G401 (cell line): ENCODE measurements at places on chromosomes 5 and 9. TPM values are rescaled to one million over a fixed set of nuclear protein-coding genes. Genes with fewer than 3 reads are reported as not detected.

Gene HNRNPH1
- 55.8 and 108 TPM in 2 replicates for total RNA-seq

Gene KLHL3
- 0.86 and 1.2 TPM in 2 replicates for total RNA-seq

Gene MARCOL
- total RNA-seq: not detected in 2 replicates

Gene SLC27A6
- not detected in 2 replicates for total RNA-seq

DNA sequence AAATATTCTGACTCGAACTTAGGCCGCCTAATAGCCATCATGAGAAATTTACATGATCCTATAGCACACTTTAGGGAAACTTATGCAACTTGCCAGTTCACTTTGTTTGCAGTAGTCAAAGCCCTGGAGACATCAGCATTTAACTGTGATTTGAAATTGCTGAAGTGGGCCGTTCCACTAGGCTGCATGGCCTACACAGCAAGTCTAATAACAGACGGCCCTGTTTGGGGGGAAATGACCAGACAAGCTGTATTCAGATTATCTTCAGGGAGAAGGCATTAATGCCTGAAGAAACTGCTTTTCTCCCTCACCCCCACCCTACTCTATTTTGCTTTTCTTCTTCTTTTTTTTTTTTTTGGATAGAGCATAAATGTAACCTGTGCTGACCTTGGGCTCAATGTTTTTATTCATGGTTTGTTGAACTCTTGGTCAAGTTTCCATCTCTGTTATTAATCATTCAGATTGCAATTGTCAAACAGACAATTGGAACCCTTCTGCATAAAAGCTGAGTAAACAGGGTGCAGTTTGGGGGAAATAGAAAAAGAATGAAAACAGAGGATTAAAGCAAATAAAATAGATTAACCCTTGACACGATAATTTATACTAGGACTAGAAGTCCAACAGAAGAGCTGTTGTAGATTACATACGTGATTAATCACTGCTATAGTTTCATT lies 1928.2 kb upstream of the WWC1 start:
- DNase-seq: no peak

GRCh38 chr9:137759649-137760321 lies 117.8 kb upstream of the CACNA1B start:
- no peak for DNase-seq

DNA sequence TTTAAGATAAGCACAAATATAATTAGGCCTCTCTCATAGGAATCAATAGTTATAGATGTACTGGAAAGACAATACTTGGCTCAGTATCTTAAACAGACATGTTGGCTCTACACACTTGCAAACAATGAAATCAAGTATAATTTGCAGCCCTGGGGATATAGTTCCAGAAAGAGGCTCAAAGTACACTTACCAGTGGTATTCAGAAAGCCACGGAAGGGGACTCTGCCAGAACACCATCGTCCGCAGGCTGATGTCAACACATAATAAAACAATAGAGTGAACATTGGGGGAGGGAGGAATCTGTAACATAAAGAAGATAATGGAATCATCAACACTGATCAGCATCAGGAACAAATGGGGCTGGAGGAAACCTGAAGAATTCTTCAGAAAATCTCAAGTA lies 31.2 kb upstream of the EBF1 start:
- DNase-seq: no peak

DNA sequence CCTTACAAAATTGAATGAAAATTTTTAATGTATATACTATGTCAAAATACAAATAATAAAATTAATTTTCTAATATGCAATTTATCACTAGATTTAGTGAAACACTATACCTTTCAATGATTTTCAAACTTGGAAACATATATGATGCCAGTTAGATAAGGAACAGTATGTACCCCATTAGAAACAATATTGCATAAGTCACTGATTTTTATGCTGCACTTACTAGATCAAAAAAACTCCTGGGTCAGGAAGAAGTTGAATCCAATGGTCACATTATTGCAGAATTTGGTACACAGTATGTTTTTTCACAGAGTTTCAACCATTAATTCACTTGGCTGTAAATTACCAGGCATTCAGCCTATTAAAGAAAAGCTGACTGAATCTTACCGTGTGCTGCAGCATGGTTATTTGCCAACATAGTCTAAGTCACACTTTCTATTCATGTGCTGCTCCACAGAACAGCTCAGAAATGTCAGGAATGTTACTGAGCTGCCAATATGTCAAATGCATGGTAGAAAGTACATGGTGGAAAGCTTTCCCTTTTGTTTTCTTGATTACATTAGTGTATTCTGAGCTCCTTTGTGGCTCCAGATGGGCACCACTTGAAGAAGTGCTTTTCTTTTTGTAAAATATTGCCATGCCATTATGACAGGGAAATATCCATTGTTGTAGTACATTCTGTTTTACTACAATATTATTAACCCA lies 9.9 kb upstream of the PRR16 start:
- DNase-seq: no peak
